ENCODE measurements at places on chromosomes 2 and 18.

DNA sequence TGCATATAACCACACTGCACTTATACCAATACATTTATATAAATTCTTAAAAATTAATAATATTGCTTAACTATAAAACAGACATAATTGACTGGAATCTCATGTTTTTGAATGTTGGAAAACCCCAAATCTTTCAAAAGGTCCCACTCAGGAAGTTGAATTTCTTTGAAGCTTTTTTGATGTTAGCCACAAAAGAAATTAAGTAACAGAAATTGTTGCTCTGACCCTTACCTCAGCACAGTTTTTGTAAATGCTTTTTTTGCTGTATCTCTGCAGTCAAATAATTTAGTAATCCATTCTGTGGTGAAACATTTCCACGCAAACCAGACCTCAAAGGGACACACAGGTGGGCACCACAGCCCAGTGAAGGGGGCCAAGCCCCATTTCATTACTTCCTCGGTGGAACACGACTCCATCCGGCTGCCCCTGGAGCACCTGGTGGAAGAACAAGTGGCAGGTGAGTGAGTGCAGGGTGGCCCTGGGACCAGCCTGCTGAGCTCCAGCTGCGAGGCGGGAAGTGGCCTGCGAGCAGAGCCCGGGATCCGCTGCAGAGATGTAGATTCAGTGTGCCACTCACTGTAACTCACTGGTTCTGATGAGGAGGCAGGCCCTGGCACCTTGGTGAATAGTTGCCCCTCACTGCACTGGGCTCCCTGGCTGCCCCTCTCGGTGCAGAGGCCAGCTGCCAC is 8.4 kb downstream of the SCLY start:
- no peak for DNase-seq

GRCh38 chr2:108184419-108184818 is 55.3 kb upstream of the SULT1C3 start:
- DNase-seq = no peak

DNA sequence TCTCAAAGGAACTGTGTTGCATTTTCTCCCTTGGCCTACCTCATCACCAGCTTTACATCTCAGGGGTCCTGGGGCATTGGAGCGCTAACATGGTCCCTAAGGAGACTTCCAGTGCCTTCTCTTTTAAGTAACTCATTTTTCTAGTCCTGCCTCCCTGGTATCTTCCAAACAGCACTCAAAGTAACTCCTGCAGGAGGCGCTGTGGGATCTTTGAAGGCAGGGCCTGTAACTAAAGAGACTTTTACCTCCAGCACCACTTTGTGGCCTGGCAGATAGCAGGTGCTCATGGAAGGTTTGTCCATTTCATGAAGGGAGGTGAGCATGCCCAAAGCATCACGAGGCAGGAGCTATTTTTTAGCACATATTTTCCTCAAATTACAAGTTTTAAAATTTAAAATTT is 411.0 kb upstream of the GYPC start:
- peak; percentile 84 for DNase-seq

DNA sequence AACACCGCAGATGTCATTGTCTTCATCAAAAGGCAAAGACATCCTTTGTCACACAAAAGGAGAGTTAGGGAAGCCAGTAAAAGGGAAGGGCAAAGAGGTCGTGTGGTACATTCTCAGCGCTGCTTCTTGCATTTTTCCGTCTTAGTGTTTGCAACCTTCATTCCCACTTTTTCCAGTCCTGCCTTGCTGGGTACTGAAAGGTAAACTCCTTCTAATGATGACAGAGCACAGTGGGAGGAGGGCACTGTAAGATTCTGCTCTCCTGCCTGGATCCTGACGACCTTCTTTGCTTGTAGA is 424.3 kb upstream of the MEX3C start:
- no peak for DNase-seq

DNA sequence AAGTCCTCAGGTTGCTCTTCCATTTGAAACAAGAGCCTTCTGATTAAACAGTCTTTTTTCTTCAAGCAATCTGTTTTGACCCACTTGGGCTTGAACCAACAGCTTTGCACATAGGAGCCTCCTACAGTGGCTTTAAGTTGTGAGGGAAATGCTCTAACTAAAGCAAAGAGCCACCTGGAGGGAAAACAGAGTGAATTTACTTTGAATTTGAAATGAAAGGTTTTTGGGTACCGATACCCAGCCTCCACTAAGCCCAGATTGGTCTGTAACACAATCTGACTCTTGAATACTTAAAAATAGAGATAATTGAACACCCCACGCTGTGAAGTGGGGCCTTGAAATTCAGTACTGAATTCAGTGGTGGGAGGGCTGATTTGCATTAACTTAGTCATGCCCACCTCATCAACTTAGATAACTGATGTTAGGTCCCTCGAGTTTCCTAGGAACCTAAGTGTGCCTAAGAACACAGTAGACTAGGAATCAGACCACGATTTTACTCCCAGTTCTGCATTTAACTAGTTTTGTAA is 56.3 kb upstream of the ACVR1C start:
- no peak for DNase-seq

DNA sequence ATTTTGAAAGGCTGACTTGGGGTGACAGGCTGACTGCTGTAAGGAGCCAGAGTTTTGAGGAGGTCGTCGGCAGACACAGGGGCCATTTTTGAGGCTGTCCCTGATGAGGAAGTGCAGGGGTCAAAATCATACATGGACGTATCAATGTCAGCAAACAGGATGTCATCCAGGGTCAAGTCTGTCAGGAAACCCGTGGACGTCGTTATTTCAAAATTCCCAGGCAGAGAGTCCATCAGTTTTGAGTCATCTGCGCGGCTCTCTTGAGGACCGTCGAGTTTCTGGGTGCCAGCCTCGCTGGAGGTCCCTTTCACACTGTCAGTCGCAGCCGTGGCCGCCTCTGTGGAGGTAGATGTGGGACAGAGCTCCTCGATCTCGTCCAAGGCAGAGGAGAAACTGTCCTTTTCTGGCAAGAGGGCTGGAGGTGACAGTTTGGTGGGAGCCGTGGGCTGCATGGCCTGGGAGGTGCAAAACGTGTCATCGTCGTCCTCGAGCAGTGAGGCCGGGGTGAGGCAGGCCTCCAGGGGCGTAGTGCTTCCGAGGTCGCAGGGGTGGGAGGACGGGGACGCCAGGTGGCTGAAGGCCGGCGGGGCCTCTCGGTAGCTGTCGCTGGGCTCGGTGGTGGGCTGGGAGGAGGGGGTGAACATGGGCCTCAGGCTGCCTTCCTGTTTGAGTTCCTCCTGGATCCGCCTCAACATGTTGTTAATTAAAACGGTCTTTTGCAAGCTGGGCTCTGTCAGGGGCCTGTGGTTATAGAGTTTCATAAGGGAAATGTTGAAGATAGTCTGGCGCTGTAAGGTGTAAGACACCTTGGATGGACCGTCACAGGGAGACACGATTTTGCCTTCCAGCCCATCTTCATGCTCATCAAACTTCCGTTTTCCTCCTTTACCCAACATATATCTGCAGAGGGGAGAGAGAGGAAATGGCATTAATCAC is 17.5 kb downstream of the SERTAD2 start:
- DNase-seq = no peak

GRCh38 chr2:44429034-44429433 is 67.3 kb downstream of the CAMKMT start:
- DNase-seq = no peak

- no peak for DNase-seq
Observed at GRCh38 chr2:169397697-169398096, 35.4 kb upstream of the LRP2 start.

GRCh38 chr2:105309147-105309545 is 20.4 kb downstream of the TGFBRAP1 start:
- no peak for DNase-seq

GRCh38 chr2:48175656-48176055 is 269.4 kb upstream of the FBXO11 start:
- DNase-seq = no peak

- DNase-seq = no peak
Observed at GRCh38 chr2:235986361-235986760, 181.8 kb downstream of the GBX2 start.

DNA sequence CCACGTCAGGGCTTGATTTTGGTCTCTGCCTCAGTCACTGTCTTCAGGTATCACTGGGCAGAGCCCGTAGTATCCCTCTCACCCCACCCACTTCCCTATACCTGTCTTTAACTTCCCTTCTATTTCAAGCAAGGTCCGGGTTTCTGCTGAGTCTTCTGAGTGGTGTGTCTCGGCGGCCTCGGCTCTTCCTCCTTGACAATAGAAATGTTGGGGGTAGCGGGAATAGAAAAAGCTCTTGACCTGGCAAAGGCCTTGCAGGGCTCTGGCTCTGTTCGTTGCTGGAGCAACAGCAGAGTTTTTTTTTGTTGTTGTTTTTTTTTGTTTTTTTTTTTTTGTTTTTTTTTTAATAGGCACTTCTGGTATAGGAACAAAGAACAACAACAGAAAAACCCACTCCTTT is 16.0 kb upstream of the IGFBP5 start:
- no peak for DNase-seq

DNA sequence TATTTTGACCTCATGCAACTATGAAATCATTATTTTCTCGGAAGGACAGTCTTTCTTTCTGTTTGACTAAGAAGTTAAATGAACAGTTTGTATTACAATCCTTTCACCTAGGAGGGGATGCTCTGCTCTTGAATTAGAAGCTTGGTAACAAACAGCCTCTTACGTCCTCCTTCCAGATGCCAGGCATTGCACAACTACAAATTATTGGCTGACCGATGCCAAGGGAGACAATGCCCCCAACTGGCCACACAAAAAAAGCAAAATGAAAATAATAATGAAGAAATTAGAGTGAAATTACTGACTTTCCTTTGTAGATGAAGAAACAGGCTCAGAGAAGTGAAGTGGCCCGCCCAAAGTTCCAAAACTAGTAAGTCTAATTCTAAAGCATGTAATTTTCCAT is 177.9 kb downstream of the CYRIA start:
- DNase-seq = no peak

- peak; percentile 65 for DNase-seq
Observed at GRCh38 chr2:165015052-165015642, 59.8 kb upstream of the SLC38A11 start.

- DNase-seq = peak; percentile 69
Observed at GRCh38 chr2:30026091-30027055, 105.0 kb upstream of the ALK start.

GRCh38 chr2:120401275-120402066 is 55.5 kb downstream of the INHBB start:
- DNase-seq = peak; percentile 32

DNA sequence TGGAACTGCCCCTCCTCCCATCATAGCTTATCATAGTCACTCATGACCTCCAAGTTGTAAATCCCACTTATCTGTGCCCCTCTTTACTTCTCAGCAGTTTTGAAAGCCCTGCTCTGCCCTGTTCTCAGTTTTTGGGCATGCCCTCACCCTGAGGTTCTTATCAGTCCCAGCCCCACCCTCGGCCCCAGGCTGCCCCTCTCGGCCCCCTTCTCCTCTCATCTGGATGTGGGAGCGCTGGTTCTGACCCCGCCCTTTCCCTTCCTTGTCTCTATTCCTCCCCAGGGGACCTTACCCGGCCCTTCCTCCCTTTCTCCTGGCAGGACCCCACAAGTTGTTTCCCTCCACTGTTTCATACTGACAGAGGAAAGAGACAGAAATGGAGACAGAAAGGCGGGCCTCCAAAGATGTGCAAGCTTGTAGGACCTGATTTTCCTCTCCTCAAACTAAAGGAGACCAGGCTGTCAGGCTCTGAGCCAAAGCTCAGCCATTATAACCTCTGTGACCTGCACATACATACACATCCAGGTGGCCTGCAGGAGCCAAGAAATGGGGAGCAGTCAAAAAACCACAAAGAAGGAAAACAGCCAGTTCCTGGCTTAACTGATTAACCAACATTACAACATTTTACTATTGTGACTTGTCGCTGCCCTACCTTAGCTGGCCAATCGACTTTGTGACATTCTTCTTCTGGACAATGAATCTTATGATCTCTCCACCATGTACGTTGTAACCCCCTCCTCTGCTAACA is 171.0 kb upstream of the HS6ST1 start:
- peak; percentile 15 for DNase-seq

DNA sequence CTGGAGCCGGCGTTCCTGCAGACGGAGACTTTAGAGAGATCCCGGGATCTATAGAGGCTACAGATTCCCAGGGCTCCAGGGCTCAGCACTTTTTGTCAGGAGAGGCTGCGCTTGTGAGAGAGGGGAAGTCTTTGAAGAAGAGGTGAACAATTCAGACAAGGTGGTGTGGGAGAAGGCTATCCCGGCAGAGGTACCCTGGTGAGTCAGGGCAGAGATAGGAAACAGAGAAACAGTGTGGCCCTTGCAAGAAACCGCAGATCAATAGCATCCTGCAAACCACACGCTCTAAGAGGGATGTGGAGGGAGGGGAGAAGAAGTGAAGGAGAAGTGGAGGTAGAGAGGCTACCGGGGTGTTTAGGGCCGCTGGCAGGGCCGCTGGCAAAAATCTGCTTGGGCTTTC is 160.5 kb upstream of the APCDD1 start:
- no peak for DNase-seq

DNA sequence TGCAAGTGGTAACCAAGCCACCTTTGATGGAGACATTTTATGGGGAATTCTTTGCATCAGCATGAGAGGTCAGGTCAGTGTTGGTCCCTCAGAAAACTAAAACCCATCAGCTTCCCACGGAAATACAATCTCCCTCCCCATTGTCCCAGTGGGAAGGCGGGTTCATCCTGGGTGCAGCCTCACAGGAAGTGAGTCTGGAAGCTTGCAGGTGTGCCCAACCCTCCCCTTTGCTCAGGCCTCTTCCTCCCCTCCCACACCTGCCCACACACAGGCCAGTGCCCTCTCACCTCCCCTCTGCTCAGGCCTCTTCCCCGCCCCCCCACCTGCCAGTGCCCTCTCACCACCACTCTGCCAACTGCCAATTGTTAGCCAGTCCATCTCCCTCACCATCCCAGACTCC is 166.8 kb upstream of the RAB6C start:
- no peak for DNase-seq

- no peak for DNase-seq
Observed at GRCh38 chr2:111884592-111884964, 585 bp upstream of the ANAPC1 start.

Measured in H9 (cell line).